CD4-positive, alpha-beta T cell (primary cell): ENCODE measurements at places on chromosomes 4 and X. TPM values are rescaled to one million over a fixed set of nuclear protein-coding genes. Genes with fewer than 3 reads are reported as not detected.

CFAP47 gene
- not detected for total RNA-seq

DNA sequence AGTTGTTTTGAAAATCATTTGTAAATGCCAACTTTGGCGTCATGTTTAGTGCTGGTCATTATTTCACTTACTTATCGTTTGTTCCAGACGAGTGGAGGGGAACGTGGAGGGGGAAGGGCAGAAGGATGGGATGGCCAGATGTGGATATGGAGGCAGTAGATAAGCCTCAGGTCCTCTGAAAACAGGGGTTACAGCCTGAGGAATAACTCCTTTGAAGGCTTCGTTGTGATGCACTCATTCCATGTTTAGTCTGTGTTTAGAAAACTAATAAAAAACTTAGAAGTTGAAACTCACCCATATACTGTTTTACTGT lies 1.1 kb downstream of the MOB1B start:
- no peak for DNase-seq

- no peak for DNase-seq
Measured at GRCh38 chr4:151760002-151760401, 805 bp downstream of the GATB start.

DNA sequence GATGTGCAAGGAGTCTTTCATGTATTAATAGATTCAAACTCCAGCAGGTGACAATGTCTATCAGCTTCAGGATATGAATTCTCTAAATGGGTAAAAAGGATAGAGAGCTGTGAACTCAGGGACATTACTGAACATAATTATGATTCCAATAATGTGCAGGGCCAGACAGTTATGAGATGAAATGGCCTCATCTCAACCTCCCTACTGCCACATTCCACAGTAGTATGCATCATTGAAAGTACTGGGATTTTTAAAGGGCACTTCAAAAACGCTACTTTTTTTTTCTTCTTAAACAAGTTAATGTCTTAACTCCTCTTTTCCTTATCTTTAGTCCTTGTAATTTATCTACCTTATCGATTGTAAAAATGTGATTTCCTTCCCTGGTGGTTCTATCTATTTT lies 202.0 kb downstream of the APBB2 start:
- DNase-seq, result no peak

DSPP gene
- not detected for total RNA-seq

GRCh38 chrX:41870719-41871151 lies 52.6 kb downstream of the CASK start:
- DNase-seq, result no peak

F11 gene
- not detected for total RNA-seq

CT45A3 gene
- total RNA-seq, result not detected

GRCh38 chr4:153468587-153468986 lies 2.4 kb downstream of the TMEM131L start:
- DNase-seq, result peak; percentile 45

DNA sequence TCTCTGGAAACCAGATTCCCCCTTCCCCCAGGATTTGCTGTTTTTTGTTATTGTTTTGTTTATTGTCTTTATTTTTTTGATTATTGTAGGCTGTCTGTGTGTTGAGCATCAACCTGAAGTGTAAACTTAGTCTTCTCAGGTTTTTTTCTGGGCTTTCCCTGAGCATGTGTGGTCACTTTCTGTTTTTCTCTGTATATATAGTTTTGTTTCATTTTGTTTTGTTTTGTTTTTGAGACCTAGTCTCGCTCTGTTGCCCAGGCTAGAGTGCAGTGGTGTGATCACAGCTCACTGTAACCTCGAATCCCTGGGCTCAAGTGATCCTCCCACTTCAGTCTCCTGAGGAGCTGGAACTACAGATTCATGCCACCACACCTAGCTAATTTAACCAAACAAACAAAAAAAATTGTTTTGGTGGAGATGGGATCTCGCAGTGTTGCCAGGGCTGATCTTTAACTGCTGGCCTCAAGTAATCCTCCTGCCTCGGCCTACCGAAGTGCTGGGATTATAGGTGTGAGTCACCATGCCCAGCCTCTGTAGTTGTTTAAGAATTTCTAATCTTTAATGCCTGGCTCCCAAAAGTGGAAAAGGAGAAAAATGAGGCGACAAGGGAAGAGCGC lies 9.1 kb downstream of the IL13RA1 start:
- no peak for DNase-seq

GRCh38 chr4:53647547-53647946 lies 56.3 kb upstream of the LNX1 start:
- DNase-seq, result no peak

NLGN4X gene
- total RNA-seq, result 0.08 TPM

DNA sequence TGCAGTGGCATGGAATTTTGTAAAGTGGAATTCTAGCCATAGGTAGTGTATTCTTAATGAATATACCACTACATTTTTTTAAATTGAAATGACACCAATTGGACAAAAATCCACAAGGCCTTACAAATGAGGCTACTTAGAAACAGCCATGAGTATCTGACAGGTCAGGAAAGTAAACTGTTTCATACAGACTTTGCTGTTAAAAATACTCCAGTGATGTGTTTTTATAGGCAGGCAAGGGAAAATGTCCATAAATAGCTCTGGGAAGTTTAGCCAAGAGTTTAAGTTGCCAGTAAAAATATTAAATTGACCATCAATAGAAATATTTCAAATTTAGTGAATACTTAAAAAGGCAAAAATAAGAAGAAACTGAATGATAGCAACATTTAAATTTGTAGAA lies 41.8 kb upstream of the PDLIM5 start:
- DNase-seq, result no peak

GRCh38 chr4:13988353-13989305 lies 361.1 kb upstream of the BOD1L1 start:
- DNase-seq, result no peak

DNA sequence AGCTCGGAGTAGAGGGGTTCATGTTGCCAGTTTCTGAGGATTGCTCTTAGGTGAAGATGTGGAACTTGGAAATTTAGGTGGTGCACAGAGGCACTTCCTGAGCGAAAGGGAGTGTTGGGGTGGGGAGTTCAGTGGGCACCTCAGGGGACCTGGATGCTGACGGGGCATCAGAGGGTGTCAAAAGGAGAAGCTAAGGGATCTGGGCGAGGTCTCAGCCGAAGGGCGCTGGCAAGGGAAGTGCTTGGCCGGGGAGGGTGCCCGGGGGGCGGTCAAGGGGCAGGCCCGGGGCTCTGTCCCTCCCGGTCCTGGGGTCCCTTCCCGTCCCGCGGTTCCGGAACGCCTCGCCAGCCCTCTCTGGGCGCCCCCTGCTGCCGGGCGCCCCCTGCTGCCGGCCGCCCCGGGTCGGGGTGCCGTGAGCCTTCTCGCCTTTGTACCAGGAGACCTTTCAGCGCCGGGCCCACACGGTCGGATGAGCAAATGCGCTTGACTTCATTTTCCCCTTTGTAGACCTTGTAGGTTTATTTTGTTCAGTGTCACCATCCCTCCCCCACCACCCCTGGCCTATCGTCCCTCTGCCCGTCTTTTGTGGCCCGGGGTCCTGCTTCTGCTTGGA lies 3.0 kb upstream of the PHOX2B start:
- no peak for DNase-seq

DNA sequence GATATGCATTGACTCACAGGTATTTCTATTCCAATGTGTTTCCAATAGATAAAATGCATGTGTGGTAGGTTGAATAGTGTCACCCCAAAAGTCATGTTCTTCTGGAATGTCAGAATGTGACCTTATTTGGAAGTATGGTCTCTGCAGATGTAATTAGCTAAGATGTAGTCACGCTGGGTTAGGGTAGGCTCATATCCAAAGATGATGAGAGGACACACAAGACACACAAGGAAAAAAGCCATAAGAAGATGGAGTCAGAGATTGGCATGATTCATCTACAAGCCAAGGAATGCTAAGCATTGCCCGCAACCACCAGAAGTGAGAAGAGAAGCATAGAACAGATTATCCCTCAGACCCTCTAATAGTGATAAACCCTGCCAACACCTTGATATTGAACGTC lies 17.5 kb downstream of the ZNF330 start:
- DNase-seq, result no peak

DNA sequence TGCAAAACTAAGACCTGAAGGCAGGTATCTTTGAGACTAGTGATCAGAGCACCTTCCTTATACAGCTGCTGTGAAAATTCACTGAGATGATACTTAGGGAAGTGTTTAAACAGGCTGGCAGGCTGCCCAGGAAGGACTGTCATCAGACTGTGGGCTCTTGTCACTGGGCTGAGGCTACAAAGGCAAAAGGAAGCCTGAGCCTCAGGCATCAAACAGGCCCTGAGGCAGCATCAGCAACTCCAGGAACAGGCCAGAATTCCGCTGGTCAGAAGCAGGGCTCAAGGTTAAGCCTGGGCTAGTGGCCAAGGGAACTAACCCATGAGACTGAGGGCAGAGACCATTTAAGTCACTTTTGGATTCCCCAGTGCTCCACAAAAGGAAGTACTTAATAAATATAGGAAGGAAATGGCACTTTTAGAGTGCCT lies 12.8 kb downstream of the PJA1 start:
- no peak for DNase-seq

TCP11X1 gene
- total RNA-seq, result not detected

DNA sequence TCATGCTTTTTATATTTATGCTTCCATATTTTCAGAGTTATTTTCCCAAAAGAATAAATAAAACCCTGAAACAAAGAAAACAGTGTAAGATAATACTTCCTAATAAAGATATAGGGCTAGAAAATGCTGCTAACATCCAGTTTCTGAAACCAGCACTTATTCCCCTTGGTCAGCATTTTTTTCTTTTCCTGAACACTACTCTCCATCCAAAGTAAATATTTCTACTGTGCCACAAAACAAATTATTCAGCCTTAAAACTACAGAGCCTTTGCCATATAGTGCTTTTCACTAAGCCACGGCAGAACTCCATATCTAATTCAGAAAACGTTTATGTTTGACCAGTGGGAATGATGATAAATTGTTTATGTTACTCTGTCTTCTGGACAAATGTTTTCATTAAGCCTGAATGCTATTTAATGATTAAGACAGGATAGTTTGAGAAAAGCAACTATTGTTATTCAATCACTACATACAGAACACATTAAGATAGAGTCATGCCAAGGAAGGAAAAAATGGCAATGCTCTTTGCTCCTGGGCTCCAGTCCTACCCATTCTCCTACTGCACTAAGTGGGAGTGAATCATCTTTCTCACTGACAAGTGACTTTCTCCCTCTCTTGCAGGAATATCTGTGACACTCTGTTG lies 723.9 kb downstream of the FAT4 start:
- no peak for DNase-seq

- no peak for DNase-seq
Measured at GRCh38 chr4:157057218-157057617, 18.7 kb upstream of the GLRB start.

DNA sequence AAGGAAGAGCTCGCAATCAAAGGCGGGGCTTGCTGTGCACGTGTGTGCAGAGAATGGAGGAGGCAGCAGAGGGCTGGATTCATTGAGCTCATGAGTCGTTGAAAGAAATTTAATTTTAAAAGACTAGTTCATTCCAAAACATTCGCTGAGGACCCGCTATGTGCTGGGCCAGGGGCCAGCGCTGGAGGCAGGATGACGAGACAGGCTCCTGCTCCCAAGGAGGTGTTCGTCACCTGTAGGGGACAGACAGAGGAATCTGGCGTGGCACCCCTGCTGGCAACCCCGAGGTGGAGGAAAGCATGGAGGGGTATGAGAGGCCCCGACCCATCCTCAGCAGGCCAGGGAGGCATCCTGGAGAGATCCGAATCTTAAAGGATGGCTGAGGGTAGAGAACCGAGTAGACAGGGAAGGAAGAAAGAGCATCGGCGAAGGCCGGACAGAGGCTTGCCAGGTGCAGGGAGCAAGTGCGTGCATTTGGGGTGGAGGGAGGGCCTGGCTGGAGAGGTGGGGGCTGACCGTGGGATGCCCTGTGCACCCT lies 96.4 kb downstream of the CPZ start:
- no peak for DNase-seq

COL4A6 gene
- not detected for total RNA-seq

ARR3 gene
- total RNA-seq, result not detected

GRCh38 chr4:133156556-133156955 lies 7.5 kb downstream of the PCDH10 start:
- DNase-seq, result no peak

DNA sequence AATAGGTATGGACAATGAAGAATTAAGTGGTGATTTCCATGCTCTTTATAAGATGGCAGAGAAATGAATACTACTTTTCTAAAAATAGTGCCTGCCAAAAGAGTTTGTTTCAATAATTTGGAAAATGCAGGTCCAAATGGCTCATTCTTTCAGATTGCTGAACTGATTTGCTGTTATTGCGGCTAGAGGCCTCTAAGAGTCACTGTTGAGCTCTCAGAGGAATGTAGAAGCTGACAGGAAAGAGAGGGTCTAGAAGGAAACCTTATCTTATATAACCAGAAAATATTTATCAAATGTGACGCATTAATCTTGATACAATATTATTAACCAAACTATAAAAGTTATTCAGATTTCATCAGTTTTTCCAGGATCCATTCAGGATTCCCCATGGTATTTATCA lies 65.7 kb upstream of the PAGE1 start:
- no peak for DNase-seq

LNX1 gene
- total RNA-seq, result not detected

ERAS gene
- not detected for total RNA-seq

DNA sequence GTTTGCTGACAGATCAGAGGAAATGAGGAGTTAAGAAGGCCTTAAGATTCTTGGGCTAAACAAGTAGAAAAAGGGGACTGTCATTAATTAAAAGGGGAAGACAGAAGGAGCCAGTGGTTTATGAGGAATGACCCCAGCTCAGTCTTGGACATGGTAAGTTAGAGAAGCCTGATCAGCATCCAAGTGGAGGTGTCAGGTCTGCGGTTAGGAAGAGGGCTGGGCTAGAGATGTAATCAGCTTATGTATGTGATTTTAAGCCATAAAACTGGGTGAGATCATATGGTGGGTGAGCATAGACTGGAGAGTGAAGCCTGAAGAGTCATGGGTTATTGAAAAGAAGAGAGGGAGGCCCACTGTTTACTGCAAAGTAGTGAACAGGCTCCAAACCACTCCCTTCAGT lies 246.1 kb downstream of the NR3C2 start:
- DNase-seq, result no peak

GRCh38 chr4:107255596-107255995 lies 219.5 kb upstream of the DKK2 start:
- no peak for DNase-seq

DNA sequence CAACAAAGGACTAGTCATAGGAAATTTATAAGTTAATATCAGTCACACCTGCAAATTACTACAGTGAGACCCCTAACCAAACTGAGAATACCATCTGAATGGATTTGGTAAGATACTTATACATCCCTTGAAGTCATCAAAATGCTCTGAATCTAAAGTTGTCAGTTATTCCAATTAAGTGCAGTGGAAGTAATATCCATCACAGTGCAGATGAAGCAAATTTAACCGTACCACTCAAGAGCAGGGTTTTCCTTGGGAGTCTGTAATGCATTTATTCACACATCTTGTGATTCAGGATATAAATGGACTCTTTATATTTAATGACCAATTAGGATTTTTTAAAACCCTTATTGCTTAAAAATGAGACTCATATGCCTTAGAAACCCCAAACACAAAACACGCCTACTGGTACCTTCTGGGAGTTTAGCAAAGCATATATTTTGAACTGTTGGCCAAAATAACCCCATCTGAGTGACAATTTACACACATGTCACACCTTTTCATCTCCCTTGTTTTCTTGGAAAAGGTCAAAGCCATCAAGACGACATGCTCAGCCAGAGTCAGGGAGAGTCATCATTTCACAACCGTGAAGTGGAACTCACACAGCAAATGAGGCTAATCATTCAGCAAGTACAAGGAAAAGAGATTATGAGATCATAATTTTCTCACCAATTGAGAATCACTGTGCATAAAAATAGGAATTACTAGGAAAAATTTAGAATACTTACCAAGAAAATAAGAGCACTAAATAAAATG lies 303.7 kb downstream of the HNRNPD start:
- no peak for DNase-seq

SRPK3 gene
- not detected for total RNA-seq
